ENCODE measurements at places on chromosomes 1 and 21. TPM values are rescaled to one million over a fixed set of nuclear protein-coding genes. Genes with fewer than 3 reads are reported as not detected.
A peak's percentile ranks its signal among the peaks of the same experiment; 100 is the strongest.

The KLHDC8A gene
- total RNA-seq = 0.39 TPM

The CXADR gene
- total RNA-seq = 30.6 TPM

The MNDA gene
- not detected for total RNA-seq

DNA sequence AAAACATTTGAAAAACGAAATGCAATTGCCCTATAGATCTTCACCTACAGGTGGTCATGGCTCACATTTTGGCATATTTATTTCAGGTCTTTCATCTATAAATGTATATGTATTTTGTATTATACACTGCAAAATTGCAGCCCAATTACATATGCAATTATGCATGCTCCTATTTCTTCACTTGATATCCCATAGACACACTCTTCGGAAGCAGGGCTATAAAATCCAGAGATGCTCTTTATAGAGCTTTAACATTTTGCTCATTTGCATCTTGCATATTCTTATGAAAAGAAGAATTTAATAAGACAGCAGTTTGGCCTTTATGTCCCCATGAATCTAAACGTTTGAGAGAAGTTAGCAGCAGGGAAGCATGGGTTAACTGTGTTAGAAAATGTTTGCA, 44.7 kb upstream of the PALMD start:
- no peak for DNase-seq

GRCh38 chr1:87464022-87464490, 135.4 kb downstream of the LMO4 start:
- DNase-seq = no peak

DNA sequence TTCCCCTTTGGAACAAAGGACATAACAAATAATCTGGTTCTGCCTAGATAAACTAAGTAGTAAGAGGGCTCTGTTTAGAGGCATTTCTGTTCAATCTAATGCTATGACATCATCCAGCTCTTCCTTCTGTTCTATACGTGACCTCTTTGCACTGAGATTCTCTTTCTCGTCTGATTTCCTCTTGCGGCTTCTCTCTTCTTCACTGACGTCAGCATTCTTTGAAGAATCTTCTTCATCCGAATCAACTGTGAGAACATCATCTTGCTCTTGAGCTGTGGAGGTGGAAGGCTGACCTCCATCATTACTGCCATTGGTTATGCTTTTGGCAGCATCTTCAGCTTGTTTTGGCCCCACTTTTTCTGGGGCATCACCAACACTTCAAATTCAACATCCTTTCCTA, 130.4 kb downstream of the HS2ST1 start:
- DNase-seq = no peak

GRCh38 chr21:17650292-17650691, 37.6 kb upstream of the BTG3 start:
- DNase-seq = no peak

- no peak for DNase-seq
Measured at GRCh38 chr1:232952514-232953499, 2.4 kb downstream of the NTPCR start.

- peak; percentile 80 for DNase-seq
Measured at GRCh38 chr1:81706650-81707435, 93.9 kb upstream of the ADGRL2 start.

- no peak for DNase-seq
Measured at GRCh38 chr1:193479187-193479586, 292.8 kb upstream of the B3GALT2 start.

DNA sequence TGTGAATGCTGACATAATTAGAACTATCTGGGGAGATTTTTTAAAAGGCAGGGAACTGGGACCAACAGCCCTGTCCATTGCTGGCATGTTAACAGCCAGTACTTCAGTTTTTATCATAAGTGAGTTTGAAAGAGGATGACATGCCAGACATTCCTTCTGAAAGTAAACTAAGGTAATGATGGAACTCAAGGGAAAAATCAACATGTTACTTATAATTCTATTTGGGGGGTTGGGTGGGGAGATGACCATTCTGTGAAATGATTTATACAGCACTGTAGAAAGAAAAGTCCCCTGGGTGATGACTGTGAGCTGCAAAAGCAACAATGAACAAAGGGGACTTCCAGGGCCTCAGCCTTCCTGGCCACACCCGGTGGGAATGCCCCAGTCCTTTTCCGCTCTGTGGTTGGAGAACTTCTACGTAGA, 5.4 kb upstream of the LAMC2 start:
- peak; percentile 84 for DNase-seq
